Right renal pelvis (tissue), 4 donors: ENCODE measurements at places on chromosomes 12 and 14. TPM values are rescaled to one million over a fixed set of nuclear protein-coding genes. Genes with fewer than 3 reads are reported as not detected.

- DNase-seq, result no peak
Observed at GRCh38 chr12:3177778-3178425, 100.7 kb downstream of the TSPAN9 start.

DNA sequence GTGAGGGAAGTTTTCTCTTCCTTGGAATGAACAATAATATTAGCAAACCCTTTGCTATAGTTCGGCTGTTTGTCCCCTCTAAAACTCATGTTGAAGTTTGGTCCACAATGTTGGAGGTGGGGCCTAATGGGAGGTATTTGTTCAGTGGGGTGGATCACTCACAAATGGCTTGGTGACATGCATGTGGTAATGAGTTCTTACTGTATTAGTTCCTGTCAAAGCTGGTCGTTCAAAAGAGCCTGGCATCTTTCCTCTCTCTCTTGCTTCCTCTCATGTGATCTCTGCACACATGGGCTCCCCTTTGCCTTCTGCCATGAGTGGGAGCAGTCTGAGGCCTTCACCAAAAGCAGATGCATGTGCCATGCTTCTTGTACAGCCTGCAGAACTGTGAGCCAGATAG lies 13.1 kb upstream of the PPP4R4 start:
- DNase-seq, result no peak

GRCh38 chr14:79721399-79722084 lies 489.8 kb downstream of the DIO2 start:
- DNase-seq, result no peak

DNA sequence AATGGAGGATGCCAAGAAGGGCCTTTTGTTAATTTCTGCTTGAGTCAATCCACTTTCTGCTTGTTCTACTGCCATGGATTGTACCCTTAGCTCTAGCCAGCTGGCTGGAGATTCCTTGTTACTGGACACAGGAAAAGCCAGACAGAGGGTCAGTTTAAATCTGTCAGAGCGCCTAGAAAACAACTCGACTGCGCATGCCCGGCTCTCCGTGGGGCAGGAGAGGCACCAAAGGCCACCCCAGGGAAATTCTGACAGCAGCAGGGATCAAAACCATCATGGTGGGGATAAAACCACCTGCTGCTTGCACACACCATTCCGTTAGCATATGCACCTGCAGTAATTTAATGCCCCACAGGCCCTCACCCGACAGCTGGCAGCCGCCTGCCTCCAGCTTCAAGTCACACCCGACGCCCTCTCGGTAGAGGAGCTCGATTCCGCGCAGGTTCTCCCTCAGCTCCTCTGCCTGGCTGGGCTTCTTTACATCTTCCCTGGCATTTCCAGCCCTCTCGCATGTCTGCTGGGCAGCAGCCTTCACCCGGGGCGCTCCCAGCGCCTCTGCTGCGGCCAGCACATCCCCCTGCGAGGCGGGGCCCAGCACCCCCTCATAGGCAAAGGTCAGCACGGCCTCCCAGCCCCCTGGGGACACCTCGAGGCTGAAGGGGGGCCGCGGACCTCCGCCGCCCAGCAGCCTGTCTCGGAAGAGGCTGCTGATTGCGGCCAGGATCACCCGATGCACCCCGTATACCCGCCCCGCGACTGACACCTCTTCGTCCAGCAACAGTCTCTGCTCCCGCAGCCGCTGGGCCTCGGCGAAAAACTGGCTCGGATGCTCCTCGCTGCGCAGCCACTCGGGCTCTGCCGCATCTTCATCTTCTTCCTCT lies 1.0 kb downstream of the KLHL33 start:
- DNase-seq, result no peak

DNA sequence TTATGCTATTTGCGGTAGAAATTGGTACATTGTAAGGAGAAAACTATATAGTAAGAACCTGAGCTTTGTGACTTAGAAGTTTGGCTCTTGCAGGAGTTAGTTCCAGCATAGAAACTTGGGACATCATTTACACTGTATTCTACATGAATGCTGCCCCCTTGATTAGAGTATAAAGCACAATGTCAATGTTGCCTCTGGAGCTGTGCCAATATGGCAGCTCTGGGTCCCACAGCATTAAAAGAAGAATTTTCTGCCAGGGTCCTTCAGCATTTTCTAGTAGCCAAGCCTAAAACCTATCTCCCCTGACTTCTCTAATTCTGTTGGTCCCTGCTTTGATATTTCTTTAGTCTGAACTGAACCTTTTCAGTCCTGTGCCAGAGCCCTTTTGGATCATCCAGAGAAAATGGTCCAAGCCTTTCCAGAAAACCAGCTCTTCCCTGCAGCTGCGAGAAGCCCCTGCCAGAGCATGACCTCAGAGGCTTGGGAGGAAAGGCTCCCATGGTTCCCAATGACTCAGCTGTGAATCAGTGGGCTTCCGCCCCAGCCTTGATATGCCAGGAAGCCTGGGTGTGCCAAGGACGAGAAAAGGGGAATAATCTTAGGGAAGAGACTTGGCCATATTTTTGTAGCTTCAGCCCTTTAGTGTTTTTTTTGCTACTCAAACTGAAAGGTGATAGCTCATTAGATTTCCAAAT lies 43.2 kb downstream of the PLEKHG7 start:
- DNase-seq, result no peak

DNA sequence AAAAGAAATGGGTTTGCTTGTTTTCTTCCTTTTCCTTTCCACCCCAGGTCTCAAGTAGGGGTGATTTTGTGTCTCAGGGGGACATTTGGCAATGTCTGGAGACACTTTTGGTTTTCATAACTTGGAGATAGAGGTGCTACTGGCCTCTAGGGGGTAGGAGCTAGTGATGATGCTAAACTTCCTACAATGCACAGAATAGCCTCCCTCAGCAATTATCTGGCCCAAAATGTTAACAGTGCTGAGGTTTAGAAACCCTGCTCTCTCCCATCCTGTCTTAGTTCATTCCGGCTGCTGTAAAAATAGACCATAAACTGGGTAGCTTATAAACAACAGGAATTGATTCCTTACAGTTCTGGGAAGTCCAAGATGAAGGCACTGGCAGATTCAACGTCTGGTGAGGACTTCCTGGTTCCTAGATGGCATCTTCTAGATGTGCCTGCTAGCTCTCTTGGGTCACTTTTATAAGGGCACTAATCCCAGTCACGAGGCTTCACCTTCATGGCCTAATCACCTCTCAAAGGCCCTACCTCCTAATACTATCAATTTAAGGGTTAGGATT lies 7.4 kb upstream of the GAS2L3 start:
- DNase-seq, result no peak

DNA sequence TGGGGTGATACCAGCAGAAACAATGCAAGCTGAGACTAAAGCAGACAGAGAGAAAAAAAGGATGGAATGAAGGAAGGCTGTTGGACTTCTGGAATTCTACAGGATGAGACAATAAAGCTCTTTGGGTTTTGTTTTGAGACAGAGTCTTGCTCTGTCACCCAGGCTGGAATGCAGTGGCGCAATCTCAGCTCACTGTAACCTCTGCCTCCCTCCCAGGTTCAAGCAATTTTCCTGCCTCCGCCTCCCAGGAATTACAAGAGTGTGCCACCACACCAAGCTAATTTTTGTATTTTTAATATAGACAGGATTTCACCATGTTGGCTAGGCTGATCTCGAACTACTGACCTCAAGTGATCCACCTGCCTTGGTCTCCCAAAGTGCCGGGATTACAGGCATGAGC lies 115.4 kb downstream of the EXOC5 start:
- no peak for DNase-seq

DNA sequence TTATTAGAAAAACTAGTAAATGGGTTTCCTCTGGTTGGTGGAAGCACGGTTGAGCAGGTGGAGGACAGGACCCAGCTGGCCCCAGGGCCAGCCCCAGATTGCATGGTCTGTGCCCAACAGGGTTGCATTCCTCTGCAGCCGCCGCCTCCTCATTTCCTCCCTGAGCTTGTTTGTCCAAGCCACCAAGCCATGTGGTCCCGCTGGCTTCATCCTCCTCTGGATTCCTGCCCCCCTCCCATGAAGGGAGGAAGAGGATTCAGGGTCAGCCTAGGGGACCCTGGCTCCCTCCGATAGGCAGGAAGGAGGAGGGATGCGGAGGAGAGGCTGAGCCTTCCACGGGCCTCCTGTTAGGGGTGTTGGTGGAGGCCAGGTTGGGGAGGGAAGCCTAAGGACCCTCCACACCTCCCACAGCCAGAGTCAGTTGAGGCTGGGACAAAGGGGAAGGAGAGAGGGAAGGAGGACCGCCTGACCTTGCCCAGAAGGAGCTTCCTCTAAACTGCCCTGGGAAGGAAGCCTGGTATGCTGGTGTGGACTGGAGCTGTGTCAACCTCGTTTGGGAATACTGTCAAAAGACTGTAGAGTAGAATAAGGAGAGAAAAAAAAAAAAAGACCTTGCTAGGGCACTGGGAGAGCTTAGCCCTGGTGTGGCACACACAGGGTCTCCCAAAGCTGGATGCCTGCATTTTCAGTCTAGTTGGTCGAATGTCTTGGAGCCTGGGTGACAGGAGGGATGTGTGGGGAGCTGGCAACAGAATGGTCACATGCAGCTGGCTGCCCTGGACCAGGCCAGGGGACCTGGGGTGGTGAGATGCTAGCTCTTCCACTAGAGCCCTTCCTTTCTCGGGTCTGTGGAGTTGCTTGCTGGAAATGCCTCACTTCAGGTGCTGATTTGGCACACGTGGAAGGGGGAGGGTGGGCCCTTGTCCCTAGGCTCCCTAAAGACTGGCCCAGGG lies 42.4 kb downstream of the PLEKHG3 start:
- no peak for DNase-seq

DNA sequence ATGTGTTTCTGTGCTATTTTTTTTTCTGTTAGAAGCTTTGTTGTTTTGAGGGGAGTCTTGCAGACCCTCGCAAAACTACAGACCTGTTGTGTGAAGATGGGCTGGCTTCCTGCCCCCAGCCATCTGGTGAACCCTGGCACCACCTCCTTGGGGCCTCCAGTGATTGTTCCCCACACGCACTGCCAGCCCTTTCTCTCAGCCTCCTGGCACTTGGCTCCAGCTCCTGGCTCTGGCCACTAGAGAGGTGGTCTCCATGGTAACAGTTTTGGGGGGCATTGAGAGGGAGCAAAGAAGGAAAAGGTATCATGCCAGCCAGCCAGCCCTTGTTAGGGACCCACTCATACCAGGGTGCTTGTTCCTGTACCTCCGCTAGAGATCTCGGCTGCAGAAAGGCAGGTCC lies 176.4 kb upstream of the RPH3A start:
- no peak for DNase-seq

DNA sequence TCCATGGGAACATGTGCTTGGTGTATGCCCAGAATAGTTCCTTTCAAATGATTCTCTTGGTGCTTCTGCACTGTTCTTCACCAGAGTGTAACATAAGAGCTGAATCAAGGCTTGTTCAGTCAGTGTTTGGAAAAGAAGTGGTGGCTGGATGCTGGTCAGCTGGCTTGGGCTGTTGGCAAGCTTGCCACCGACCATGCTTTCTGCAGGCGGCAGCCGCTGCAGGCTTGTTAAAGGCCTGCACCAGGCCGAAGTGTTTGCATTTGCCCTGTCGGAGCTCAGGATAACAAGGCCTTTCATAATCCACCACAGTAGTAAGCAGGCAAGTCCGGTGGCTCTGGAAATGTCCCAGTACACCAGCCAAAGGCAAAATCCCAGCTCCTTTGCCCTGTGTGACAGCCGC lies 26.9 kb downstream of the DAAM1 start:
- DNase-seq, result no peak

DNA sequence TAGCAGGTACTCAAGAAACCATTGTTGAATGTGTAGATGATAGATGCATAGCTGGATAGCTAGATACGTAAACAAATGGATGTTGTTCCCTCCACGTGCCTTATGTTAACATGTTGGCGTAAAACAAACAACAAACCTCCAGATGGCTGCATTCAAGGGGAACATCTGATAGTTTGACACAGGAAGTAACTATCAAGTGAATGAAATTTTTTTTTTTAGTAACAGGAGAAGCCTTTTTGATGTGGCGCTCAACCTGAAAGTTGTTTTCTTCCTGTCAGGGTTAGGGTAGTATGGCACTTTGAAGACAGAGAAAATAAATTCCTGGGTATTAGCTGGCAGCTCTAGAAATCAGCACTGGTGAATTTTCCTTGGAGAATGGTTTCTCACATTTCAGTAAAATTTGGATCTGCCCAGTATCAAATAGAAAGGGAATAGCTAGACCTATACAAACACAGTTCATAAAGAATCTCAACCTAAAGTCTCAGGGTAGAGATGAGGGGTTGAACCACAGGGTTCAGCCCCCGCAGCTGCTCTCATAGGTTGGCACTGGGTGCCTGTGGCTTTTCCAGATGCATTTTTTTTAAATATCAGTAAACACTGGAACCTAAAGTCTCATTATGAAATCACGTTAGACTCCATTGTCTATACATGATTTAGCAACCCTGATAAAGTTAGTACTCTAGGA lies 18.8 kb upstream of the RAP1B start:
- no peak for DNase-seq

DNA sequence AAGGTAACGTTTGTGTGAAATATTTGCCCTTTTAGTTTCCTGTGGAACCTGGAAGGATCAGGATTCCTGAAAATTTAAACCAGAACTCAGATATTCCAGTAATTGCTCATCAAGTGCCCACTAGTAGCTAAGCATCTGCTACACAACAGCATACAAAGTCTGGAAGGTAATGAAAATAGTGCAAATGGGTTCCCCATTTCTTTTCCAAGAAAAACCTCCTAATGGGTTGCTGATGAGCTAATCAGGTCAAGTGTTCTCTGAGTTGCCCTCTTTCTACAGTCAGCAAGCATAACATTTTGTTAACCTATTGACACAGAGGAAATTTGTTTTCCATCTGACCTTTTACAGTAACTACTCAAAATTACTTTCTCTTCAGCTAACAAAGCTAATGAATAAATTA lies 83.6 kb upstream of the PMCH start:
- no peak for DNase-seq

- no peak for DNase-seq
Observed at GRCh38 chr14:51398898-51399297, 158.9 kb downstream of the TMX1 start.

DNA sequence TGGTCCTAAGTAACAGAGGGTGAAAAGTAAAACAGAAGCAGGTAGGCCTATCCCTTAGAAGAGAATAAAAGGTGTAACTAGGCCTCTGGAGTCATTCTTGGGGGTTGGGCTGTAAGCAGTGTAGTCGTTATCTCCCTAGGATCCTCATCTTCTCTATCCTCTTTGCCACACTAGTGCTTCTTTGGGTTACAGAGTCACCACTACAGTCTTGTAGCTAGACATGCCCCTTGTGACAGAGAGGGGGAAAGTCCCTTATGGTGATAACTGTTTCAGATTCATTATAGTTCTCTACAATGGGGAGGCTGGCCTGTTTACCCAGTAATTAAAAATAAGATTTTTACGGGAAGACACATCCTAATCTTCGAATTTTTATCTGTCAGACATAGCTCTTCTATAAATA lies 16.4 kb upstream of the SRP54 start:
- DNase-seq, result no peak

- DNase-seq, result no peak
Observed at GRCh38 chr12:52716061-52716460, 12.7 kb upstream of the KRT77 start.

GRCh38 chr12:96227365-96228106 lies 33.4 kb downstream of the ELK3 start:
- no peak for DNase-seq

SPRING1 gene
- polyA plus RNA-seq, result 37.6 TPM

HCAR2 gene
- polyA plus RNA-seq, result 0.26 TPM

VASH1 gene
- polyA plus RNA-seq, result 35.8 TPM

OR11H6 gene
- not detected for polyA plus RNA-seq

TGM1 gene
- 2.3 TPM for polyA plus RNA-seq

EIF2B2 gene
- polyA plus RNA-seq, result 63.6 TPM

ANKS1B gene
- polyA plus RNA-seq, result 3.9 TPM

SCYL2 gene
- 62.0 TPM for polyA plus RNA-seq

TDRD9 gene
- polyA plus RNA-seq, result 3.3 TPM

RNASE3 gene
- not detected for polyA plus RNA-seq

A2ML1 gene
- not detected for polyA plus RNA-seq
